ENCODE measurements at places on chromosomes 3 and 15.

GRCh38 chr3:14633819-14634424 lies 17.6 kb upstream of the CCDC174 start:
- DNase-seq, result peak; percentile 65

- no peak for DNase-seq
Measured at GRCh38 chr3:107062787-107063186, 314.5 kb upstream of the CCDC54 start.

DNA sequence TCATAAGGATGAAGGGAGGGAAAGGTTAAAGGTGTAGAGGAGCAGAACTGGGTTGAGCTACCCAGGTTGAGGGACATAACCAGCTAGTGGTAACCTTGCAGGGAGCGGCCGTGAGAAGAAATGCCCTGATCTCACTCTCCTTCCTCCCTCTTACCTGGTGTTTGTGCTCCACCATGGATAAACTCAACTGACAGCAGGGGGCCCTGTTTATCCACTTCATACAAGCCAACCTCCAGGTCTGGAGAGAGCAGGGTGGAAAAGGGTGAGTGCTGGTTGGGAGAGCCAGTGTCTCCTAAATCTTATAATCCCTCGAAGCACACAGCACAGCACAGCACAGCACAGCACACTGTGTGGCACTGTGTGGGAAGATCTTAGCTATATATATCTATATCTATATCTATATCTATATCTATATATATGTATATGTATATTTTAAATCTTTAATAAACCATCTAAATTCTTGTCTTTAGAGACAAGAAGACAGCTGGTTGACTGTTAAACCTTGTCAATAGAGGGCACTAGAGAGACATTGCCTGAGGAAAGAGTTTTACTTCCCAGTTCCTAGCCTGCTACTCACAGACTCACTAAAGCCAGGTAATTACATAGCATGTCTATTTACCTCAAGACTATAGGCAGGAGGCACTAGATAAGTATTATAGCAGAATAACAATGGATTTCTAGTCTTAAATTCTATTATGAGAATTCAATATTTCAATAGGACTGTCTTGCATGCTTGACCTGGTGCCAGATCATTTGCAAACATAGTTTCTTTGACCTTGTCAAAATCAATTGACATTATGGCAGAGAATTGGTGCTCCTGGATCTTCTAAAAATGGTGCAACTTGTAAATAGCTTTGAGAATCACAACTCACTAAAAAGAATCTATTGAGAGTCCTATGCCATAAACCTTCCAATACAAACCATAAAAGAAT lies 21.7 kb upstream of the FMN1 start:
- peak; percentile 20 for DNase-seq

DNA sequence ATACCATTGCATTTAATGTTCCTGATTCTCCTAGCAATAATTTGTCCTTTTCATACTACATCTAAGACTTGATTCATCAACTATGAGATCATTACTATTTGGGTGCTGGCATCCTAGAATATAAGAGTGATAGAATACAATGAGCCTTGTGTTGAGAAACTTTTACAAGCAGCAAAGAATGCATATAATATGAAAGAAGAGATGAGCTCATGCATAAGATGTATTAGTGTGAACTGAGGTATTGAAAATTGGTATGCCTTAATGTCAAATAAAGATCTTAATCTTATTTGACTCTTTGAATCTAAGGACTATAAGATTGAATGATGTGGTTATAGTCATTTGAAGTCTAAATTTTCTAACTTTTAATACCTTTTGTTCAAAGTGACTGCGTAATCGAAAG lies 220.0 kb upstream of the ARHGEF26 start:
- no peak for DNase-seq

DNA sequence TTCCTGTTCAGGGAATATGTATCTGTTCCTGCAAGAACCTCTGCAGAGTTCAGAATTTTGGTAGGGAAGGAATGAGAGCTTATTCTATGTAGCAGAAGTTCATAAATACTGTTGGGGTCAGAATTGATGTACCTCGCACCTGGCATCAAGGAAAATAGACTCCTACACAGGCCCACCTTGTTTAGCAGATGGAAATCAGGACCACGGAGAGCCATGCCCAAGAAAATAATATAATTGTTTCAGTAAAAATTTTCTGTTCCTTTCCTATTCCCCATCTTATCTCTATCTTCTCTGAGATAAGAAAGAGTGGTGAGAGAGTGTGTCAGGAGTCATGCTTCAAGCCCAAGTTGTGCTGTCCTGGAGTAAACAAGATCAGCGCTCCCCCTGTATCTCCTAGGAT lies 404.7 kb upstream of the UBE2E2 start:
- DNase-seq, result no peak

DNA sequence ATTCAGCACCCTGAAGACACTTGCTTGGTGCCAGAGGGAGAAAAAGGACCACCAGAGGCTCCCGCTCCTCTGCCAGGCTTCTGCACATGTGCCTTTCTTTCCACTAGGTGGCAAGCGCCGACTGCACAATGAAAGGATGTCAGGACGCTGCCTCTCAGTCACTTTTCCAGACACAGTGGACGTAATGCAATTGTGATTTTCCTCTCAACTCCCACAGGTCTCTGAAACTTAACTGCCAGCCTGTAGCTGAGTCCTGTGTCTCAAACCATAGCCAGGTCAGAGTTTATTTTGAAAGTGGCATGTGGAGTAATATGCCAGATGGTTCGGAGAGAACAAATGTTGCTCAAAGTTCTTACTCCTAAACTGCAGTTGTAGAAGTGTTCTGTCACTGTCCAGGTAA lies 162.9 kb downstream of the ITPR1 start:
- no peak for DNase-seq

GRCh38 chr3:122560680-122561079 lies 3.4 kb downstream of the PARP9 start:
- peak; percentile 79 for DNase-seq

DNA sequence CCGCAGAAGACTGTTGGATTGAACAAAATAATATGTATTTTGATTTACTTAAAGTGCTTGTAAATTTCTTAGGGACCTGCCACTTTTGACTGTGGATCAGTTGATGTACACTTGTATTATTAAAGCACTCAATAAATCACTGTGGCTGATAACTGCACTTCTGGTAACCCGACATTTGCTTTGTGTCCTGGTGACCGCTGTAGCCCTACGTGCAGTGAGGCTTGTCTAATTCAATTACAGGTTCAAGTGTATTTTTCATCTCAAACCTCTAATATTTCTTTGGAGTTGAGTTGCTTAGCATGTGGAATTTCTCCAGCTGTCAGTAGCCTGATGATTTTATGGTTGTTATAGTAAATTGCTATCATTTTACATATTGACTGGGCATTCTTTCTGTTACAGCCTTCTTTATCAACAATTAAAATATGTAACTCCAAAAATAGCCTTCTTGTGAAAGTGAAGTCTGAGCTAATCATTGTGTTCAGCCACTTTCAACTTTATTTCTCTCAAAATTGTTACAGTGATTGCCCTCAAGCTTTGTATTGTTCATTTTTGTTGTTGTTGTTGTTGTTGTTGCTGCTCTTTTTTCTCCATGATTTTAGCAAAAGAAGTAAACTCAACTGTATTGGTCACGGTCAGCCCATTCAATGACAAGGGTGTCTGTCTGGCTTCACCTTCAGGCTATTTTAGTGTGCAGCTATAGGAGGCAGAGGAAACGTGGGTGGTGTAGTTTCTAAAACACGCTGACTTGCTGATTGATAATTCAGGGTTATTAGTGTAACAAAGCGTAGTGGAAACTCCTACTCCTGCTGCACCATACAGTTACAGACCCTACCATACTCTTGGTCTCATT lies 215.1 kb upstream of the UBE2E1 start:
- no peak for DNase-seq

DNA sequence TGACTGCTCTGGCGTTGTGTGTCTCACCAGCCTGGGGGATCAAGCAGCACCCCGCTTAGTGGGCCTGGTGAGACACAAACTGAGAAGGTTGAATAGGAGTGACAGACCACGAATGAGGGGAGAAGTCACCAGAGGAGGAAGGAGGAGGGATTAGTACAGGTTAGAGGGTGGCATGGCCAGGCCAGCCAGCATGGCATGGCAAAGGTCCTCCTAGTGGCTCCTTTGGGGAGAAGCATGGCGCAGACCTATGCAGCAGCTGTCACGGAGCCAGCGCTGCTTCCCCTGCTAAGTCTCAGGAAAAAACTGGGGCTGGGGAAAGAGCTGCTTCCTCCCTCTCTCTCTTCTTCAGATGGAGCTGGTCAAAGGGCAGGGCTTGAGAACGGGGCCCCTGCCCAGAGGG lies 48.6 kb downstream of the ZDHHC3 start:
- no peak for DNase-seq

DNA sequence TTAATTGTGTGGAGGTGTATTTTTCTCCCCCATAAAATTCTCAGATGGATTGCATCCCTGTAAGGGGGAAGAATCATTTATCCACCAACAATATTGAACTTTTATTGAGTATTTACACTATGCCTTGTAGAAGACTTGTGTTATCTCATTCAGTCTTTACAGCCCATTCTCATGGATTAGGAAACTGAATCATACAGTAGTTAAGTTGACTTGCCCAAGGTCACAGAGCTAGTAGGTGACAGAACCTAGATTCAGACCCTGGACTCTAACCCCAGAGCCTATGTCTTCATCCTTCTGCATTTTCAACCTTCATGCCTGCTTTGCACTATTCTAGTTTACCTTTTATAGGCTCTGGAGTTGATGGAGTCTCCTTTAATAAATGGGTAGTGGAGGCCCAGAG lies 226.8 kb downstream of the LPP start:
- DNase-seq, result no peak

GRCh38 chr15:75036212-75036616 lies 12.8 kb downstream of the PPCDC start:
- no peak for DNase-seq

DNA sequence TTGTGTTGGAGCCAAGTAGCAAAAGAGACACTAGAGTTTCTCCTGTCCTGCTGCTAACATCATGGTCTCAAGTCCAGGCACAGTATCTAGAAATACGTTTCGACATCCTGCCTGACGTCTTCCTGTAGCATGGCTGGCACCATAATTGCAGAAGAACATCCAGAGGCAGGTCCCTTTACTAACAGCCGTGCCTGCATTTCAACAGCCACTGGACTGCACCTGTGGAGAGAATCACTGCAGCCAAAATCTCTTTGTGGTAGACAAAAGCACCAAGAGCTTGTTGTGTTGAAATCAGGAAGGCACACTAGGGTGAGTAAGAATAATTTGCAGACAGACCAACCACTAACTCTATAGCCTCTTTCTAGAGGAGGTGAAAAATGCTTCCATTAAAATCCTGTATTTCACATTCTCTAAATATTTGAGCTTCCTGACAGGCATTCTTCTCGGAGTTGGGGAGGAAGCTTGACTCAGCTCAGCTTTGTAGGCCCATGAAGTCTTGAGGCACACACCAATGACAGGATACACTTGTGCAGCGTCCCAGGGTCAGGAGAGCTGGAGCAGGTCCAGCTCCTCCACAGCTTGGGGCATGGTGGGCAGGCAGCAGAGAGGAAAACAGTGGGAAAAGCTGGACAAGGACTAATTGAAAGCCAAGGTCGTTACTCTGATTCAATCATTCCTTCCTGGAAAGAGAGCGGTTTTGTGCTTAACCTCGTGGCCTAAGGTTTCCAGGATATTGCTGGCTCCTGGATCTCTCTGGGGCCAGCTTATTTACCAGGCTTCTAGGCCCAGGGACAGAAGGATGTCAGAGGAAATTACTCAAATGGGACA lies 244.9 kb downstream of the FAM43A start:
- DNase-seq, result peak; percentile 13

DNA sequence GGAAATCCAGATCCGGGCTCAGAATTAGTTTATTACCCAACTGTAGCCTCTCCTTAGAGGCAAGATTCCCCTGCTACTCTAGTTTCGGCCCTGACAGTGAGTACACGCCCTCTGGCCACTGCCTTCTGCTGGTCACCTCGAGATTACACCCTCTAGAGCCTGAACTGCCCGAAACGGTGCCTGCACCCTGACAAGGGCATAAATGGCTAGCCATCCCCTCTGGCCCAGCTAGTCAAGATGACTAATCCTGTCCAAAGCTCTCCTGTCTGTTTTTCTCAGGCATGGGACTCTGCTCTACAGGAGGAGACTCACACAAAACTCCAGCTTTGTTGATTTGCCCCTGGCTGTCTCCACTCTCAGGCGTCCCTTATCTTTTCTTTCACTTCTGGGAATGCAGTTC lies 150.5 kb upstream of the UBE2E2 start:
- DNase-seq, result no peak

- no peak for DNase-seq
Measured at GRCh38 chr15:52803467-52804306, 13.6 kb upstream of the ONECUT1 start.

GRCh38 chr3:123488645-123489347 lies 39.9 kb upstream of the ADCY5 start:
- no peak for DNase-seq

- no peak for DNase-seq
Measured at GRCh38 chr3:188542196-188542595, 388.2 kb downstream of the LPP start.

DNA sequence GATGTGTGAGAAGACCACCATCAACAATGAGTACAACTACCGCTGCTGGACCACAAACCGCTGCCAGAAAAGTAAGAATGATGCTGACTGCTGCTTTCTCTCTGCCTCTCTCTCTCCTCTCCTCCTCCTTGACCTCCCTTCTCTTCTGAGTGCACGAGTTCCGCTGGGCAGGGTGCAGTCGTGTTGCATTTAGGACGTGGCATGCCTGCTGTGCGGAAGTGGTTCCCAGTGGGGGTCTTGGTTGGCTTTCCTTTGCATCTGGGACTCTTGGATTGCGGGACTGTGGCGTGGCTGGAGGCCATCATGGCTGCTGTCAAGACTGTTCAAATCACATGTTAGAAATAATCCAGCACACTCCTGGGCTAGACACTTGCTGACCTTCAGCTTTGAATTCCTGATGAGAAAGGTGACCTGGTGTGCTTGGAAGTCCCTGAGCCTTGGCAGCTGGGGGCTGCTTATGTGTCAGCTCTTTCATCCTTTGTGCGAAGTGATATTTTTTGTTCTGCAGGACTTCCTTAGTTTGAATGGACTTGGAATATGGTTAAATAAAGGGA lies 59.8 kb downstream of the IGF1R start:
- DNase-seq, result no peak

- DNase-seq, result no peak
Measured at GRCh38 chr3:62732183-62732904, 142.9 kb downstream of the CADPS start.

DNA sequence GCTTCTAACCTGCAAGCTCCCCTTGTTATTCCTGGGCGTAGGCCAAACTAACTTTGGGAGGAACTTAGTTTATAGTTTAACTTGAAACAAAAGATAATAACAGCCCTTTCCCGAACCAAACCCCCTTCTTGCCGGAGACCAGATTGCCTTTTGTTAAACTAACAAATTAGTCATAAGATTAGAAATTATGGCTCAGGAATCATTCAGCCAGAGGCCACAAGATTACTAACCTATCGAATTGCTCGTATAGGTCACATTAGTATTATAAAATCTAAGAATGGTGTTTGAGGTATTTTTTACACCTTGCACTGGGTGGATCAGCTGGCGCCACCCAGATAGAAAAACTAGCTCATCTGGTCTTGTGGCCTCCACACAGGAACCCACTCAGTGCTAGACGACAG lies 65.3 kb upstream of the RAP2B start:
- DNase-seq, result no peak
